AG20443 (cell line): ENCODE measurements at places on chromosomes 7 and 10.

- DNase-seq = no peak
Measured at GRCh38 chr10:5968681-5969453, 8.5 kb downstream of the IL15RA start.

DNA sequence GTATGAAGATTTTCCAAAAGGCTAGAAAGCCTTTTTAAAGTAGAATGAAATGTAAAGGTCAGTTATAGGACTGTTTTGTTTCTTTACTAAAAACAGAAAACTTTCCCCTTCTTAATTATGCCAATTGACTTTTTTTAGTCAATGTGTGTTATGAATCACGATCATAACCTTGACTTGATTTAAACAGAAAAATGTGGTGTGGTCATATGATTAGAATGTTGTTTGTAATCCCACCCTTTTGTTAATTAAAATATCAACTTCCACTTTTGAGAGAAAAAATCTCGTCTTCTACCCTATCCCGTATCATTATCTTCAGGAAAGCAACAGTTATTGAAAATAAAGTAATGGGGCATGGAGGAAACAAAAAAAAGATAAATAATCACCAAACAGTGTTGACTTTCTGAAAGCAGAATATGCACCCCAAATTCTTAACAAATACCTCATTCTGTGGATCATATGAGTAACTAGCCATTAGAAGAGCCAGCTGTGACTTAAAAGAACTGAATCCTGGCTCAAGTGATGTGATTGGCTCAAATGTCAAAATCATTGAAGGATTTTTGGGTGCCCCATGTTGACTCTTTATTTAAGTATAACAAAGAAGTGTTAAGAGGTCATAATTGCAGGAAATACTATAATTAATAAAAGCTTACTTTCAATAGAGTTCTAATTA, 32.3 kb upstream of the SLC16A12 start:
- peak; percentile 20 for DNase-seq

- no peak for DNase-seq
Measured at GRCh38 chr7:95737828-95738505, 34.4 kb upstream of the DYNC1I1 start.

GRCh38 chr10:117134056-117134305, 4.1 kb downstream of the VAX1 start:
- no peak for DNase-seq

DNA sequence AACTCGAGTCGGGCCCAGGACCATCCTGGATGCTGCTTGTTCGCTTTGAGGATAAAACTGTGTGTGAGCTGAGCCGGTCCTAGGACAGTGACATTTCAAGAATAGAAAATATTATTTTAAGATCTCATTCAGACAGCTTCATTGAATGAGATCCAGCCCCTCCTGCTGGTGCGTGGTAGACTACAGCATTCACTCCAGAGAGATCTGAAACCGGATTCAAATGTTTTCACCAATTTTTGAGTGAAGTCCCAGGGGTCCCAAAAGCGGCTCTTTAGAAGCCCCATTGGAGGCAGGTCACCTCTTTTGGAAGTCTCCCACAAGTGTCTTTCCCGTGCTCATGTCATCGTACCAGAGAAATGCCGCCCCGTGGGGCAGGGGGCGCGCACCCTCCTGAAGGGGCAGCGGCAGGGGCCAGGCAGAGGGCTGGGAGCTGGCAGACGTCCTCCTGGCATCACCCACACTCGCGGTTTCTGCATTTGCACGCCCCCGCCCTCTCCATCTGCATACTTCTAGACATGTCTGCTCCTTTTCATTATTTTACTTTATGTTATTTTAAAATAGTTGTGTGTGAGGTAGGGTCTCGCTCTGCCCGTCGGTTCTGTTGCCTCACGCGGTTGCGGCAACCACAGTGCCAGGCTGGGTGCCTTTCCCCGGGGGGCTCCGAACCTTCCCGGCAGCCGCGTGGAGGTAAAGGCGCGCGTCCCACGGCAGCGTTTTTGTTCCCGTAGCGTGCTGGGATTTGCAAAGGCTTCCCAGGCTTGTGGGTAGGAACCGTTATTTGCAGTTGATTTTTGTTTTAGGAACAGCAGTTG, 52.3 kb upstream of the DPYSL4 start:
- no peak for DNase-seq

DNA sequence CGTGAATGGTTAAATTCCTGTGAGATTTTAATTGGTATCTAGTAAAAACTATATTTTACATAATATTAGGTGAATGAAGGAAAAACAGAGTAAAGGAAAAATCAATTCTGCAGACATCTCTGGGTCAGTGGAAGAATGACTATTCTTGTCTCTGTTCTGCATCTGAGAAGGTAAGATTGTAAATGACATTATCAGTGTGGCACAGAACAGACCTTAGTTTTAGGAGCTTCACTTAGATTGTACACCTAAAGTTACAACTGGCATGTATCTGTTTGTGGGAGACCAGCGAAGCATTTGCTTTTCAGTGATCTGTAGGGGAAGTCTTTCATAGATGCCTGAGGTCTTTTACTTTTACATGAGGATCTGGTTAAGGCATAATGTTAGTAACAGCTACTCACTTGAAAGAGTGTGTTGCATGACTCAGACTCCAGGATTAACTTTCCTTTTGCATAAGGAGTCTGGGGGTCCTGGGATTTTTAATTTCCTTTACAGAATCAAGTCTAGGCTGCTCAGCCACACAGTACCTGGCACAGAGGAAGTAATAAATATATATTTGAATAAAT, 56.2 kb downstream of the JMJD1C start:
- peak; percentile 42 for DNase-seq

- no peak for DNase-seq
Measured at GRCh38 chr7:1670894-1671593, 967 bp downstream of the ELFN1 start.
